ENCODE measurements at places on chromosomes 4 and X.

DNA sequence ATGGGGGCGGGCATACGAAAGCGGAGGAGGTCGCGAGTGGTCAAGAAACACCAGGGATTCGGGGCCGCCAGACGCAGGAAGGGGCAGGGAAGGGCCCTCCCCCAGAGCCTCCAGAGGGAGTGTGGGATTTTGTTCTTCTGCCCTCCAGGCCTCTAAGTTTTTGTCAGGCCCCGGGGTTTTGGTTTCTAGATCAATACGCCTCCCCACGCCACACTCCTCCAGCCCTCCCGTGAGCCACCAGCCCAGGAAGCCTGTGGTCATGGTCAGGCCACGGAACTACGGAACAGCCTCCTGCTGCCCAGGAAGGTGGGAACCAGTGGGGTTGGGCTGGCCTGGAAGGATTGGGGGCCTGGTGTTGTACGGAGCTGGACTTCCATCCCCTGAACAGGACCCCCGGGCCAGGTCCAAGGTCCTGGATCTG lies 38.4 kb downstream of the CPLX1 start:
- DNase-seq = no peak

- DNase-seq = no peak
These were observed 82.2 kb downstream of the DCLK2 start for GRCh38 chr4:150160473-150160872.

GRCh38 chr4:165602621-165603020 lies 223.8 kb downstream of the CPE start:
- DNase-seq = no peak

GRCh38 chr4:115117651-115118050 lies 4.2 kb upstream of the NDST4 start:
- DNase-seq = no peak

DNA sequence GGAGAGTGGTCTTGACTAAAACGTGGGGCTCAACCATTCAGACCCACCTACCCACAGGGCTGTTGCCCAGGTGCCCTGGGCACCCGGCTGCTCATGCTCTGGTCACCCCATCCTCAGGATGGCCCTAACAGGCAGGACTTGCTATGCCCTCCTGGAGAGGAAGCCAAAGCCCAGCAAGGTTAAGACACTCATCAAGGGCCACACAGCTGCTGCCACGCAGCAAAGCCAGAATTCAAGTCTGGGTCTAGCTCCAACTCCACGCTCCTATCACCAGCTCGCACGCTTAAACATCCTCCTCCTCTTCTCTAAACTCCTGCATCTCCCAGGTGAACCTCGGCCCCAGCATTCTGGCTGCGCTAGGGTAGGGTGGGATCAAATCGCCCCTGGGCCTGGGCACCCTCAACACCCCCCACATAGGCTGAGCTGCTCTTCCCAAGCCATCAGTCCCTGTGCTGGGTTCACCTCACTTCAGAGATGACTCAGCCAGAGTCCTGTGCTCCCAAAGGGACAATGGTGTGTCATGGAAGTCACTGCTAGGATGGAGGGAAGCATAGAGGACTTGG lies 54.1 kb downstream of the PPP2R2C start:
- DNase-seq = no peak

DNA sequence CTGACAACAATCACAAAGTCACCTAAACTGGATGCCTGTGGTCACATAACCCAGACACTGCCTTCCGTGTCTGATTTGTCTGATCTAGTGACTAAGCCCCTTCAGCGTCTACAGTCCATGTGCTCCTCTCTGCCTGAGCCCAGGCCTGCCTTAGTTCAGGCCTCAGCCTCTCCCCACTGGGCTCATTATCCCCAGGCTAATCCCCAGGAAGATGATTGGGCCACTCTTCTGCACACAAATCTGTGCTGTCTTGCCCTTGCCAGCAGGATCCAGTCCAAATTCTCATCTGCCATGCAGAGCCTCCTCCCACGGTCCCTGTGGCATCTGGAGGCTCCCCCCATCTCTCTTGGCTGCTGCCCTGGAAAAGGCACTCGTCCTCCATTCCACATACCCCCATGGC lies 96.5 kb downstream of the SLC2A9 start:
- no peak for DNase-seq

- DNase-seq = no peak
These were observed 1.7 kb upstream of the MXRA5 start for GRCh38 chrX:3348191-3348590.

GRCh38 chr4:183485411-183486160 lies 19.3 kb upstream of the ING2 start:
- no peak for DNase-seq

GRCh38 chrX:56728321-56728720 lies 722 bp upstream of the NBDY start:
- DNase-seq = no peak

DNA sequence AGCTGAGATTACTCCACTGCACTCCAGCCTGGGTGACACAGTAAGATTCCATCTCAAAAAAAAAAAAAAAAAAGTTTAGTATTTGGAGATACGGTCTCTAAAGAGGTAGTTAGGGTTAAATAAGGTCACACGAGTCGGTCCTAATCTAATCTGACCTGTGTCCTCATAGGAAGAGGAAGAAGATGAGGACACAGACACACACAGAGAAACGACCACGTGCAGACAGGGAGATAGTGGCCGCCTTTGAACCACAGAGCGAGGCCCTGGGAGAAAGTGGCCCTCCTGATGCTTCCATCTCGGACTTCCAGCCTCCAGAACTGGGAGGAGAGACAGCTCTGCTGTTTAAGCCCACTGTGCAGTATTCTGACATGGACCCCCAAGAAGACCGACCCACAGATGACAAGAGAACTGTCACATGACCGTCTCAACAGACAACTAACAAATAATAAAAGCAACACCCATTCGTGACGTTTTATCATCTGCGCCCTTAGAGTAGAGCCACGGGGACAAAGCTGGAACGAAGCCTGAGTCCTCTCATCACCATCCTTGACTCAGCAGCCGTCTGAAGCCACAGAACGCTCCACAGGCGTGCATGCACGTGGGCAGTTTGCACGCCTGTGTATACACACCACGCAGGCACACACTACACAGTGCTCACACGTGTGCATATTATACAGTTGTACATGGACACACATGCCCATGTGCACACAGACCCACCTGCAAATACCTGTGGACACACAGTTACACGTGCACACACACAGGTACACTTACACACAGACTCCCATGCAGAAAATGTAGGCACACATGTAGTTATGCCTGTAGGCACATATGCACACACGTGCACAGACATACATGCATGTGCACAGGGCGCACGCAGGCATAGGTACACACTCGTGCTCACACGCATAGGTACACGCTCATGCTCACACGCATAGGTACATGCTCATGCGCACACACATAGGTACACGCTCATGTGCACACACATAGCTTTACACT lies 51.7 kb downstream of the FAM53A start:
- DNase-seq = no peak

DNA sequence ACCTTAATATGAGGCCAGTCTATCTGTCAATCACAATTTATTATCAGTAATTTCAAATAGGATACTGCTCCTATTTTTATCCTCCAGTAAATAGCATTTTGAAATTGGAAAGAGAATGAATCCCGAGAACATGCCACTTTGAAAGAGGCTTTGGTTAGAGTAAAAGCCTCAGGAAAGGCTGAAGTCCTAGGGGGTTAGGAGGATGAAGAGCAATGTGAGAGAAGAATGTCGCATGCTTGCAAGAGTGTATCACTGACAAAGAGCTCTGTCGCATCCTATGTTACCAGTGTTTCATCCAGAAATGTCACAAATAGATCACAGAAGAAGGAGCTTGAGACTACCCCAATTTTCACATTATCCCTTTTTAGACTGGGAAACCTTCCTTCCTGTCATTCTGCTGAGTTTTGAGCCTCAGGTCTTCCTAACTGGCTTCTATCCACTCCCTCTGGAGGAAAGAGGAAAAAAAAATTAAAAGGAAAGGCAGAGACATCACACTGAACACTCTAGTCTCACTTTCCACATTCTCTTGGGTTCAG lies 39.8 kb downstream of the GPM6A start:
- no peak for DNase-seq

DNA sequence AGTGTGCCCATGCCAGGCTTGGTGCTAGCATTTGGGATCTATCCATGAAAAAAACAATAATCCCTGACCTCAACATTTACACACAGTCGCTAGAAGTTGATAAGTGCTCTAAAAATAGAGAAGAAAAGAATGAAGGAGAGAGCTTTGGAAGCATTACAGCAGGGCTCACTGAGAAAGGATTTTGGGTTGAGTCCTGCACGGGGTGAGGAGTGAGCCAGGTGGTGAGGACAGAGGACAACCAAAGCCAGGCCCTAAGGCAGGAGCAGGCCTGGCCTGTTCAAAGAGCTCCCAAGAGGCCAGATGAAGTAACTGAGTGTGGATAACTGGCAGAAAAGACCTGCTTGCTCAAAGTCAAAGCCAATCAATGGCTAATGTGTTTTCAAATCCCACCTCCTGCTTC lies 20.7 kb upstream of the PROM1 start:
- DNase-seq = no peak

DNA sequence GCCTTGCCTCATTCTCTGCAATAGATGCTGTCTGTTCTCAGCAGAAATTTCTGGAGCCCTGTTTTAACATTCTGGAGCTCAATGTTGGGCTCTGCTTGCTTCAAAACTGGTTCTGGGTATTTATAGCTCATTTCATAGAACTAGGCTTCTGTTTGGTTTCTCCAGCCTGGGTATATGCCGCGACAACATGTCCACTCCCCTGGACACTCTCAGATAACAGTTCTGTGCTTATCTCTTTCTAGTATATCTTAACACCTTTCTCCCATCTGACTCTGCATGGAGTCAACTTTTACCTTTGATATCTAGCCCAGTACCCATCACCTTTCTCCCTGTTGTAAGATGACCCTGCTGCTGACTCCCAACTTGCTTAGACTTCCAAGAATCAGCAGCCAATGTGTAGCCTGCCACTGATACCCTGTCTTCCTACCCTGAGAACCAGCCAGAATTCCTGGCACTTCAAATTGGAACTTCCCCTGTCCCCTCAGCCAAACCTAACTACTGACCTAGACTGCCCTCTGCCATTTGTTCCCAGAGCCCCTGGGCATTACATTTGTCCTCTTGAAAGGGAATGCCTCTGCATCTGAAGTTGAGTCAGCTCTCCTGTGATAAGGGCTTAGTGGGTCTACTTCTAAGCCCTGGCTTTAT lies 20.6 kb downstream of the PAGE1 start:
- DNase-seq = no peak

DNA sequence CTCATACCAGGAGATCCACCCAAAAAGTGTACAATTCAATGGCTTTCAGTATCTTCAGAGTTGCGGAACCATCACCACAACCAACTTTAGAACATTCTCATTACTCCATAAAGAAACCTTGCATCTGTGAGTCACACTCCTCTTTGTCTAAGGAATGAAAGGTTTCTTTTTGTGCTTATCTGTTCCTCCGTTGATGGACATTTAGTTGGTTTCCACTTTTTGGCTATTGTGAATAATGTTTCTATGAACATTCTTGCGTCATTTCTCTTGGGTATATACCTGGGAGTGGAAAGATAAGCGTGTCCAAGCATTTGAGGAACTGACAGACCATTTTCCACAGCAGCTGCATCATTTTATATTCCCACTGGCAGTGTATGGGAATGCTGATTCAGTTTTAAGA lies 10.6 kb downstream of the FAM184B start:
- DNase-seq = no peak

GRCh38 chr4:162981823-162982222 lies 184.9 kb downstream of the NAF1 start:
- DNase-seq = no peak

GRCh38 chr4:169059306-169060211 lies 49.5 kb upstream of the CBR4 start:
- peak; percentile 14 for DNase-seq

- no peak for DNase-seq
These were observed 372.3 kb upstream of the F9 start for GRCh38 chrX:139158256-139158655.

DNA sequence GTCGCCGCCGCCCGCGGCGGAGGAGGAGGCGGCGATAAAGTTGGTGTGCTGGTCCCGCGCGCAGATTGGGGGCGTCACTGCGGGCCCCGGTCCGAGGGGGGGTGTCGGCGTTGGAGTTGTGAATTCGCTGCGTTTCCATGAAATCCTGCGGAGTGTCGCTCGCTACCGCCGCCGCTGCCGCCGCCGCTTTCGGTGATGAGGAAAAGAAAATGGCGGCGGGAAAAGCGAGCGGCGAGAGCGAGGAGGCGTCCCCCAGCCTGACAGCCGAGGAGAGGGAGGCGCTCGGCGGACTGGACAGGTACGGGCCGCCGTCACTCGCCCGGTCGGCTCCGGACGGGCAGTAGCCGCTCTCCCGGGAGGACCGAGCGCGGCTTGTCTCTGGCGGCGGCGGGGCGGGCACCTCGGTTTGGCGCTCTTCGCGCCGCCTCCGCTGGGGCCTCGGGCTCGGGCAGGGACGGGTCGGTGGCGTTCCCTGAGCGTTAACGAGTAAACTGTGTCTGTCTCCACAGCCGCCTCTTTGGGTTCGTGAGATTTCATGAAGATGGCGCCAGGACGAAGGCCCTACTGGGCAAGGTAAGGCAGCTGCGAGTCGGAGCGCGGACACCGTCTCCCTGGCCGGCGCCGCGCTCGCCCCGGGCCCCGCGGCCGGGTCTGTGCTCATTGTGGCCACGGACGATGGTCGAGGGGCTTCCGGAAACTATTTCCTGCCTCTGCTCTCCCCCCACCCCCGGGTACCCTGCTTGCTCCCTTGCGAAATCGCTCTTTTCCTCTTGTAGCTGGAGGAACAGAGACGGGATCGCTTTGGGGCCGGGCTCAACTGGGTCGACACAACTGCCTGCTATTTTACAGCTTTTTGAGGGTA lies 658 bp downstream of the KDM6A start:
- DNase-seq = peak; percentile 49

- DNase-seq = no peak
These were observed 1198.7 kb downstream of the PCDH7 start for GRCh38 chr4:31918891-31919290.

GRCh38 chr4:1010395-1011021 lies 918 bp upstream of the FGFRL1 start:
- peak; percentile 88 for DNase-seq

Measured in suppressor macrophage (primary cell).